ENCODE measurements at places on chromosomes 7 and 10.

DNA sequence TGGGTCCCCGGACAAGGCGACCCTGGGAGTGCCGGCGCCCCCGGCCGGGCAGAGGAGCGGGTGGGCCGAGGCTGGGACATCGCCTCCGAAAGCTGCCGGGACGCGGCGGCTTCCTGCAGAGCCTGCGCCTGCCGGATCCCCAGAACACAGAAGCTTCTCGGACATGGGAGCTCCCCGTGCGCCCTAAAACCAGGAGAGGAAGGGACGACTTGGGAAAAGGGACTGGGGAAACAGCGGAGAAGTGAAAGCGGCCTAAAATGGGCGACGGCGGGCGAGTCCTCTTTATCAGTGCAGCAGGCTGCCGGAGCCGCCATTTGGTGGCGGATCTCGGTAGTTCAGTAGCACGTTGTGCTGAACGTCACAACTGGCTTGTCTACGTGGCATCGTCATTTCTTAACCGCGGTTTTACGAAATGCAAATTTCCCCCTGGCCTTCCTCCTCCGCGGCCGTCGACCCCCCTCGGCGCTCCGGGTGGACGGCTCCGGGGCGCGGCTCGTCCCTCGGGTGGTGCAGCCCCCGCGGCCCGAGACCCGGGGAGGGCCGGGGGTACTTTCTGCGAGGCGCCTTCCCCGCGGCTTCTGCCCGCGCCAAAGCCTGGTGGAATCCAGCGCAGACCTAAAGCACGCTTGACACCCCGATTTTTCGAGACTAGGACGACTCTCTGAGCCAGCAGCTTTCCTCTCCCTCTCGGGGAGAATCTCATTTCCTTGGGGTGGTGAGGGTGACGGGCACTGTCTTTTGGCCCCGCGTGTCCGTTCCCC, 9.9 kb upstream of the SPAG6 start:
- peak; percentile 34 for DNase-seq

DNA sequence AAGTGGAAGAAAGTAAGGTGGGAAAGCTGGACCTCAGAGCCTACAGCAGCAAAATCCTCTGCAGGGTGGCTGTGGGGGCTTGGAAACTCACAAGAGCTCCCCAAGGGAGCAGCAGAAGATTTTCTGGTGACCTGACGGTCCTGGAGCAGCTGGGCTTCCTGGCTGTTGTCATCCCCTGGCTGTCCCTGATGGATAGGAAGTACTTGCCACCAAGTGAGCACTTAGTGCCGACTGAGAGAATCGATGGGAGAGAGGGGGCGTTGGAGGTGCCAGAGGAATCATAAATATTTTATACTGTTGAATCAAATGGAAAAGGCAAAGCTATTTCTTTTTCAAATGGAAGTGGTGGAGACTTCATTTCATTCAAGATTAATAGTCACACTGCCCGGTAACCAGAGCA, 167.1 kb upstream of the ITGB1 start:
- DNase-seq = no peak

GRCh38 chr7:91182819-91183764, 81.1 kb upstream of the FZD1 start:
- no peak for DNase-seq

- no peak for DNase-seq
Measured at GRCh38 chr7:75847707-75848106, 31.1 kb upstream of the RHBDD2 start.

GRCh38 chr7:156929789-156930539, 19.5 kb upstream of the NOM1 start:
- DNase-seq = no peak

- no peak for DNase-seq
Measured at GRCh38 chr7:33862946-33863814, 42.2 kb upstream of the BMPER start.

- DNase-seq = no peak
Measured at GRCh38 chr10:103807996-103808395, 47.4 kb downstream of the SH3PXD2A start.

- no peak for DNase-seq
Measured at GRCh38 chr7:17548014-17548653, 249.7 kb downstream of the AHR start.

DNA sequence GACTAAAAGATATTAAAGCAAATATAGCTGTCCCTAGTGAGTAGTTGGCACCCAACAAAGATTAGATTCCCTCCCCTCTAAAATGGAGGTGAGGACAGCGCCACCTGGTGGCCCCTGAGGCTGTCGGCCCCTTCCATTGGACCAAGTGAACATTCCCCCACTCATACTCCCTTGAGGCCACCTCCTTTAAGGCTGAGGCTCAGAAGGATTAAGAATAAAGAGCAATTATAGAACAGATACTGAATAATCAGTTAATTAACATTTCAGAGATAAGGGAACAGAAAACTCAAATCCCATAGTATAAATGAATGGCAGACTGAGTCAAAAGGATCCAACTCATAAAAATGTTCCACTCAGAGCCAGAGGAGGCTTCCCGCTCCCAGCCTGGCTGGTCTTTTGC, 130.4 kb upstream of the GHITM start:
- DNase-seq = peak; percentile 69

GRCh38 chr10:131815266-131816156, 85.3 kb upstream of the PPP2R2D start:
- peak; percentile 1 for DNase-seq

DNA sequence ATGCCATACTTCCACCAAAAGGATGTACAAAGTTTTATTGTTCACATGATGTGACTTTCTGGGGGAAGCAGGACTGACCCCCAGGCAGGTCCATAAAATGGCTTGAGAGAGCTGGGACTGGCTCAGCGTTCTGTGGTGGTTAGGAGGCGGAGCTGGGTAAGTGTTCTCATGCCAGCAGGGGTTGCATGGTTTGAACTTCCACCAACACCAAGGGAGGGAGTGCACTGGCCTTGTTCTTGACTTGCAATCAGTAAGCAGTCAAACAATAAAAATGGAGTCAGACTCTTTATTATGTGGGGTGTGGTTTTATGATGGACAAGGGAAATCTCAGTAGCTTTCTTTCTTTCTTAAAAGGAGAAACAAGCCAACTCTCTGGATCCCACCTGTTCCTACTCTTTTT, 95.4 kb upstream of the PRR15 start:
- no peak for DNase-seq

GRCh38 chr7:134856091-134856490, 76.7 kb downstream of the CALD1 start:
- no peak for DNase-seq

GRCh38 chr7:7816084-7816483, 97.7 kb upstream of the RPA3 start:
- DNase-seq = no peak
